ENCODE measurements at places on chromosomes 2 and 18.
A peak's percentile ranks its signal among the peaks of the same experiment; 100 is the strongest.

- no peak for DNase-seq
Measured at GRCh38 chr2:112272669-112273068, 2.7 kb upstream of the ZC3H6 start.

DNA sequence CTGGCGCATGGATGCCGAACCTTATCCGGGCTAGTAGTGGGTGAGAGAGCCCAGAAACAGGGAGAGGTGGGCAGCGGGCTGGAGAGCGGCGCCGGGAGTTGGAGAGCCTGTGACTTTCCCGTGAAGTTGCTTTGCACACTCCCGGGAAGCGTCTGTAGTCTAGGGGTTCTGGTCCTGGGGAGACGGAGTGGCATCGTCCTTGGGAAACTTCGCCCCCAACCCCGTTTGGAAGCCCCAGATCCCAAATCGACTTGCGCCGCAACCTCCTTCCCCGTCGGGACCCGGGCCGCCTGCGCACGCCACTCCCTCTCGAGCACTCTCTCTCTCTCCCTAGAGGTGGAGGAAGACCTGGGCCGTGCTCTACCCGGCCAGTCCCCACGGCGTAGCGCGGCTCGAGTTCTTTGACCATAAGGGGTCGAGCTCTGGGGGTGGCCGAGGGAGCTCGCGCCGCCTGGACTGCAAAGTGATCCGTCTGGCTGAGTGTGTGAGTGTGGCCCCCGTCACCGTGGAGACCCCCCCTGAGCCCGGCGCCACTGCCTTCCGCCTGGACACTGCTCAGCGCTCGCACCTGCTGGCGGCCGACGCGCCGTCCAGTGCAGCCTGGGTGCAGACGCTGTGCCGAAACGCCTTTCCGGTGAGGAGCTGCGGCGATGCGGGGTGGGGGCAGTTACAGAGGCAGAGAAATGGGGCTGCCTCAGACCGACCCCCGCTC lies 456 bp downstream of the DOK1 start:
- DNase-seq = peak; percentile 85

- no peak for DNase-seq
Measured at GRCh38 chr2:3661149-3661660, 3.2 kb downstream of the ALLC start.

DNA sequence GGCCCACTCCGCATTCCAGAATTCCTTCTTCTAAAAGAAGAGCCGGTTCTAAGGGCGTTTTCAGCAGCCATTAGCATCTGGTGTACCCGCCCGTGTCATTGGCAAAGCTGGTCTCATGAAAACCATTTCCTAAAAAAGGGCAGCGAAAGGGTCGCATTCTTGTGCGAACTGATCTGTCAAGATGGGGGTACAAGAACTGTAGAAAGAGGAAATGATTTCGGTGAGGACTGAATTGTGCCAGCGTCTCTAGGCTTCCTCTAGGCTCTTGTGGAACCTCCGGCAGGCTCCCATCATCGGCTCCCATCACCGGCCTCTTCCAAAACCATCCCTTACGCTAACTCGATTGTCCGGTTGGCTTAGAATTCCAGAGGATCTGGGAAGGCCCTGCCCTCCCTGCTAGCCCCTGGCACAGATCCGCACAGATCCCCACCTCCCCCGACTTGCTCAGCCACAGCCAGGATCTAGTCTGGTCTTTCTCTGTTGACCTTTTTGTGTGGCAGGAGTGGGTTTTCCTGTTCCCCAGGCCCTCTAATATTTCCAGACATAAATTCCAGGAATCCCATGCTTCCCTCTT lies 1.3 kb downstream of the RAB31 start:
- peak; percentile 76 for DNase-seq

- no peak for DNase-seq
Measured at GRCh38 chr2:17373041-17373440, 145.2 kb downstream of the RAD51AP2 start.

DNA sequence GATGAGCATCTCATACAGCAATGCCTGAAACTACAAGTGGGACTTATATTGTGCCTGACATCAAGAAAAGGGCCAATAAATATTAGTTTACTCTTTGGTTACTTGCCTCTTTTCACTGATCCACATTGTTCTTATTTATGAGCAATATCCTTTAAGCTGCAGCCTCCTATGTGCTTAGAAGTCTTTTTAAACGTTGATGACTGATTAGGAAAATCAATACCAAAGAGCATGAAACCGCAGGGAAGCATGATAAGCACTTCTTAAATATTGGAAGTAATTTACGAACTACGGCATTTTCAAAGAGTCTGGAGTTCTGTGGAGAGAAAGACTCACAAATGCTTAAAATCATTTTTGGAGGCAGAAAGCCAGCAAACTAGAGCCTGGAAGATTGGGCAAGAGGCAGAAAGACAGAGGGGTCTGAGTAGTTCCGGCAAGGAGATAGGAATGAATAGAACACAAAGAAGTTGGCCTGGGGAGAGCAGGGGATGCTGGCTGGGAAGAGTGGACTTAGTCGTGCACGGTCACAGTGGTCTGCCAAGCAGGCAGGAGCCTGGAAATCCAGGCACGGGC lies 122.6 kb upstream of the NOSTRIN start:
- no peak for DNase-seq

DNA sequence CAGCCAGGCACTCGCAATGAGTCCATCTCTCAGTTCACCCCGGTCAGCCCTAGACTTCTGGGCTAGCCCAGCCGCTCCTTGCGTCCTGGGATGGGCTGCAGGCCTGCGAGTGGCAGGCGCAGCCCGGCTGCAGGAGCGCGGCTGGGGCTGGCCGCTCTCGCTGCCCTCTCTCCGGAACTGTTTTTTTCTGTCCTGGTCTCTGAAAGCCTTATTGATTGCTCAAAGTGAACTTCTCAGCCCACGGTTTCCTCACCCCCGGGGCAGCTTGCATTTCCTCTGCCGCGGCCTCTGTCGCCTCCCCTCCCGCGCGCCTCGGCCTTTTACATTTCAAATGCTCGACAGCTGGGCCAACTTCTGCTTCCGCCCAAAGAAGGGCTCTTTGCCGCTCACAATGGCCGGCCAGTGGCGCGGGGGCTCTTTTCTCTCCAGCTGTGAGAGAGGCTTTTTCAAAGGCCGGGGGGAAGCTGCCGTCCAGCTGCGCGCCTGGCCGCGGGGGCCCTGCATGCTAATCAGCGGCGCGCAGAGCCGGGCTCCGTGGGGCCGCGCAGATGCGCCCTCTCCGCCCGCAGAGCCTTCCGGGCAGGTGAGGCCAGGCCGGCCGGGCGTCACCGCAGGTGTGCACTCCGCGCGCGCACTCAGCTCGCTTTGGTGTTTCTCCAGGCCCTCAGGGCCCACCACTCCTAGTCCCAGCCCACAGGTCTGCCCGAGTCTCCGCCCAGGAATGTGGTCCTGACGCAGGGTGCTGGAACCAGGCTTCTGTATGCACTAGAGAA lies 513.8 kb downstream of the RNF144A start:
- peak; percentile 88 for DNase-seq

DNA sequence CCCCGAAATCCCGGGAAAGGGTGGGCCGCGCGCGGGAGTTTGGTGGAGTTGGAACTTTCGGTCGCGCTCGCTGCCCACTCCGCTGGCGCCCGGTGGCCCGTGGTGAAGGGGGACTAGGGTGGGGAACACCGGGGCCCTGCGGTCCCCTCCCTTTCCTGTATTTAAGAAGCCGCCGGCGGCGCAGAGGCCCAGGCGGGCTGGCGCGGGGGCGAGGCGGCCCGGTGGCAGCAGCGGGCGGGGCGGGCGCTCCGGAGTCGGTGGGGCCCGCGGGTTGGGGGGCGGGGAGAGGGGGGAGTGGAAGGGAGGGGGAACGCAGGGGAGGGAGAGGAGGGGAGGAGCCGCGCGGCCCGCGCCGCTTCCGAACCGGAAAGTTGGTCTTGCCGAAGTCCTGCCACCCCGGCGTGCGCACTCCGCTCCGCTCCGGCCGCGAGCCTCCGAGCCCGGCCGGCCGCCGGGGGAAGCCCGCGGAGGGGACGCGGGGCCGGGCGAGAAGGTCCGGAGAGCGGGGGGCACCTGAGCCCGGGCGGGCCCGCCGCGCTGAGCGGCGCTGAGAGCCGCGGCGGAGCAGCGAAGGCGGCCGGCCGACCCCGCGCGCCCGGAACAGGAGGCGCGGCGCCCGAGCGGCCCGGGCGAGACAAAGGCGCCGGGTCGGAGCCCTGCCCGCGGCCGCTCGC lies 425 bp upstream of the SALL3 start:
- DNase-seq = peak; percentile 84

Measured in endodermal cell (in vitro differentiated cells).